ENCODE measurements at places on chromosomes 7 and 10. TPM values are rescaled to one million over a fixed set of nuclear protein-coding genes. Genes with fewer than 3 reads are reported as not detected.

Gene CRYGN
- total RNA-seq = 1.0 TPM

Gene PRRT4
- 0.34 TPM for total RNA-seq

Gene SPDYE2B
- total RNA-seq = not detected

GRCh38 chr10:71246591-71247413 is 34.4 kb downstream of the UNC5B start:
- DNase-seq = no peak

- no peak for DNase-seq
Observed at GRCh38 chr7:16804674-16805439, at the start of gene AGR2. TSS of gene AGR2 (minus strand) at chr7:16804999. CDS start at chr7:16801796, 3,203 bp downstream.

GRCh38 chr10:5502061-5502521 is 2.7 kb upstream of the CALML5 start:
- DNase-seq = no peak
